ENCODE measurements at places on chromosomes 16 and 17.

- DNase-seq = no peak
Observed at GRCh38 chr17:36195434-36196130, 976 bp downstream of the CCL3L1 start.

DNA sequence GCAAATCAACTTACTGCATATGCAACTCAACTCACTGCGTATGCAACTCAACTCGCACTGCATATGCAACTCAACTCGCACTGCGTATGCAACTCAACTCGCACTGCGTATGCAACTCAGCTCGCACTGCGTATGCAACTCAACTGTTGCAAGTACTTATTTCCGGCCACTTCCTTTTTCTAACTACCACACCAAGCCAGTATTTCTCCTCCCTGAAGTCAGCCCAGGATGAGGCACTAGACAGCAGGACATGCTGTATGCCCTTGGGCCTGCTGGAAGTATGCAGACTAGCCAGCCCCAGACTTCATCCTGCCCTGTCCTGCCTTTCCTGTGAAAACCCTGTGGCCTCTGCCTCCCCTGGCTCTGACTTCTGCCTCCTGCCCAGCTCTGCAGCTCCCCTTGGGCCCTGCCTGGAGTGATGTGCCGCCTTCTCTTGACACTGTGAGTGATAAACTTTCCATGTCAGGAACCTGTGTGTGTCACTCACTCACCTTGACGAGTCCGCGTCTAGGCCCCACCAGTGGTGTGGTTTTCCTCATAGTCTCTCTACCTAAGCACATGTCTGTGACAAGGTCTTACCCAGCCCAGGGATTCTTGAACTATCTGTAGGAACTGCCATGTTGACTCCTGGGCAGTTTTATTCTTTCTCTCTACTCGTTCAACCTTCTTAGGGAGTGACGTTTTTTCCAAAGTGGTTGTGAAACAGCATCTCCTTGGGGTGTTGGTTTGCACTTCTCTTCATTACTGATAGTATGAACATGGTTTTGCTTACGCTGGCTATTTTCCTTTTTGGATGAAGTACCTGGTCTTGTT is 16.4 kb downstream of the ZNF778 start:
- no peak for DNase-seq

DNA sequence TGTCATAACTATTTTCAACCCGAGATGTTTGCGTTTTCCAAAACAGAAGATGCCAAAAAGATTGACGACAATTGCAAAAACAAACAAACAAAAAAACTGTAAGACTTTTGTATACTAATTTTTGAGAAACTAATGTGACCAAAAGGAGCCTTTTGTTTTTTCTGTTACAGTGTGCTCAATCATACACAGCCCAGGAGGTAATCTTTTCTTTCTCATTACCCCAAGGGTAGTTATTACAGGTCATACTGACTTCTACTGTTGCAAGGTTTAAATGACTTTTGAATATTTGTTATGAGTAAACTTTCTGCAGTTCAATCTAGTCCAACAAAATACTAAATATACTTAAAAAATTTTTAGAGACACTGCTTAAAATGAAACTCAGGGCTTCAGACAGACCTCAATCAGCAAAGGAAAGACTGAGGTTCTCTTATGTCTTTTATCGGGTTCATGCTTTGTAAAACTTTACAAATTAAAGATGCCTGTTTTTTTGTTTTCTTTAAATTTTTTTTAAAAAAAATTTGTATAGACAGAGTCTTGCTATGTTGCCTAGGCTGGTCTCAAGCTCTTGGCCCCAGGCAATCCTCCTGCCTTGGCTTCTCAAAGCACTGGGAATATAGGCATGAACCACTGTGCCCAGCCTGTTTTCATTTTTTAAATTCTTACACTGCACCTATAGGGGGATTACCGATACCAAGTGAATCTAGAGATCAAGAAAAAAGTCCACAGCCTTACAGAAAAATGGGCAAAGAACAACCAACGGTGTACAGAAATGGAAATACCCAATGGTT is 47.6 kb downstream of the SPOP start:
- DNase-seq = no peak

- no peak for DNase-seq
Observed at GRCh38 chr17:10089196-10089804, 109.1 kb downstream of the GAS7 start.

GRCh38 chr16:75379911-75380847 is 53.1 kb downstream of the CFDP1 start:
- DNase-seq = peak; percentile 17

- peak; percentile 87 for DNase-seq
Observed at GRCh38 chr17:20992987-20993862, 49.6 kb downstream of the USP22 start.

GRCh38 chr16:13168091-13168572 is 266.7 kb downstream of the SHISA9 start:
- no peak for DNase-seq

DNA sequence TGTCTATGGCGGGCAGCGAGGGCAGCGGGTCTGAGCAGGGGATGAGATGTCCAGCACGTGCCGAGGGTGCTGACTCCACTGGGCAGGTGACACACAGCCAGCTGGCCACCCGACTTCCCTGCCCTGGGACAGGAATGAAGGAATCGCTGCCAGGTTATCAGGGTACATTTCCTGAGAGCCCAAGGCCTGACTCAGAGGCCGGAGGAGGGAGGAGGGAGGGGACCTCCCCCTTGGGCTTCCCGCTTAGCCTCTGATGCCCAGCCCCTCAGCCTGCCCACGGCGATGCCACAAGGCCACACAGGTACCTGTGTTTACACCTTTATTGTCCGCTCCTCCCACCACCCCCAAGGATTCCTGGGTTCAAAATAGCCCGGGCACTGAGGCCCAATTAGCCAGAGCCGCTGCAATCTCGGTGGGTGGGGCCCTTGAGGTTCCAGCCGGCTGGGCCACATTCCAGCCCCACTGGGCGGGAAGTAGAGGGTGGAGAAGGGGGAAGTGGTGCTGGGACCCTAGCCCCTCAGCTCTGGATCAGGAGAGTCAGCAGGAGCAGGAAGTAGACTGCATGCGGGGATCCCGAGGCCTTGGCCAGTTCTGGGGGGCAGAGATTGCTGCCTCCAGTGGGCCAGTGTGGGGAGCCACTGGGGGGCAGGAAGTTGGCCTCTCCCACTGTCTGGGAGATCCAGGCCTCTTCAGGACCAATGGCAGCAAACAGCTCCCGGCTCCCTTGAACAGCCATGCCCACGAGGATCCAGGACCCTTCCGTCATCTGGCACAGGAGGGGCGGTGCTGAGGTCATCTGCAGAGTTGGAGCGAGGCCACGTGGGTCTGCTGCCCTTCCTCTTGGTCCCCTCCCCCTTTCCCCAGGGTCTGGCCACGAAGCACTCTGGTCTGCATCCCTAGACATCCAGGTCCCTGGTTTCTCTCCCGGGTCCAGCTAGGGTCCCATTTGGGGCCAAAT is 3.4 kb upstream of the PRSS8 start:
- peak; percentile 76 for DNase-seq

- DNase-seq = peak; percentile 66
Observed at GRCh38 chr17:7004398-7005253, 7.8 kb upstream of the RNASEK start.

GRCh38 chr16:55501549-55502322 is 7.1 kb upstream of the LPCAT2 start:
- DNase-seq = no peak

GRCh38 chr17:81966343-81967243 is 5.6 kb upstream of the NOTUM start:
- no peak for DNase-seq

DNA sequence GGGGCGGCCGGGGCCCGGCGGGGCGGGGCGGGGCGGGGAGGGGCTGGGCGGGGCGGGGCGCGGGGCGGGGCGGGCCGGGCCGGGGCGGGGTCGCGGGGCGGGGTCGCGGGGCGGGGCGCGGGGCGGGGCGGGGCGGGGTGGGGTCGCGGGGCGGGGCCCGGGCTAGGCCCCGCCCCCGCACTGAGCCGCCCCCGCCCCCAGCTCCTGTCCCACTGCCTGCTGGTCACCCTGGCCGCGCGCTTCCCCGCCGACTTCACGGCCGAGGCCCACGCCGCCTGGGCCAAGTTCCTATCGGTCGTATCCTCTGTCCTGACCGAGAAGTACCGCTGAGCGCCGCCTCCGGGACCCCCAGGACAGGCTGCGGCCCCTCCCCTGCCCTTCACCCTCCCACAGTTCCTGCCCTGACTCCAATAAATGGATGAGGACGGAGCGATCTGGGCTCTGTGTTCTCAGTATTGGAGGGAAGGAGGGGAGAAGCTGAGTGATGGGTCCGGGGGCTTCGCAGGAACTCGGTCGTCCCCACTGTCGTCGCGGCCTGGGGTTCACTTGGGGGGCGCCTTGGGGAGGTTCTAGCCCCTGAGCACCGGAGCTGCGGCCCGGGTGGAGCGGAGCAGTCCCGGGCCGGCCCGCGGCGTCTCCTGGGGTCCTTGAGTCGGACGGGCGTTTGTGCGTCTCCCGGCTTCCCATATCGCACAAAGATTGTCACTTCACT is 795 bp upstream of the HBM start:
- DNase-seq = no peak

DNA sequence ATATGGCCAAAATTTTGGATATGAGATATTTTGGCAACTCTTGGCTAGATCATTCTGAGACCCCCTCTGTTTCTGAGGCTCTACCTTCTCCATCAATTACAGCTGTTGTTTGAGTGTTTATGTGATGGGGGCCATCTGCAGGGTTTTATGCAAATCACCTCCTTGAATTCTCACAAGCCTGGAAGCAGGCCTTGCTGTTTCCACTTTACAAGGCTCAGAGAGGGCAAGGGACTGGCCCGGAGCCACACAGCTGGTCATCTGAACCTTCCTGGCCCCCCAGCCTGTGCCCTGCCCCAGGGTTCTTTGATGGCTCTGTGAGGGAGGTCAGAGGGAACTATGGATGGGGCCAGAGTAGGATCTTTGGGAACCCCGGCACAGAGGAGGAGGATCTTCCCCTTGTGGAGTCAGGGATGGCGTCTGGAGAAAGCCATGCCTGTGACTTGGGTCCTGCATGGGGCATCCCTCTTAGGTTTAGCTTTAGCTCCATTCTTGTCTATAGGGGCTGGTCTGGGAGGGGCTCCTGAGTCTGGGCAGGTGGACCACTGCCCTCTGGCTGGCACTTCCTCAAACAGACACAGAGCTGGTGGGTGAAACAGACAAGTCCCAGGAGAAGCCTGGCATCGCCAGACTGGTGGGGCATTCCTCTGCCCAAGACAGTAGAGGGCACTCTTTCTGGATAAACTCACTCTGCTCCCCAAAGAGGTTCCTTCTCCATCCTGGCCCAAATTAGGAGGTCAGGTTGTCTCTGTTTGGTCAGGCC is 26.2 kb downstream of the IL21R start:
- DNase-seq = no peak

DNA sequence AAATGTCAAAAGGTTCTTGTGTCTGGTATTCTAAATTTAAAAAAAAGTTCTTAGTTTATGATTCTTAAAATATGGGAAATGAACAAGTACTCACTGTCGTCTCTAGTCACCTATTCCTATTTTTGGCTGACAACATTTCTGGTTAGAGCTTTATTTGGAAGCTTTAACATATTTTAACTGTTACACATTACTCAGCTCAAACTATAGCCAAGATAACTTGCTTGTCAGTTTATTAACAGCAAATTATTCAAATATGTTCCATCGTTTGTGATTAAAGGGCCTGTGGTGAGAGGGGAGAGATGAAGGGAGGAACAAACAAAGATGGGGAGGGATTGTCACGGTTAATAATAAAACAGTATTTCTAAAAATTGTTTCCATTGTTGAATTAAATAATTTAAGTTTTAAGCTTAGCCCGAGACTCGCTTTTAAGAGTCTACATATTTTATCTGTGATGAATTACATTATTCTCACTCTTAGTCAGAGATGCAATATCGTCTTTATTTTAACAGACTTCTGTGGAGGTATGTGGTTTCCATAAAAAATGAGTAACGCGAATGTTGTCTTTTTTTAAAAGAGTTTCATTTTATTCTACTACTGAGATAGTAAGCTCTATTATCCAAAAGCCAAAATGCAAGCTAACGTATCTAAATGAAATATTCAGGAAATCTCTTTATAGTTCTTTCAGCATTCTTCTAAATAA is 321.9 kb upstream of the PMFBP1 start:
- no peak for DNase-seq

DNA sequence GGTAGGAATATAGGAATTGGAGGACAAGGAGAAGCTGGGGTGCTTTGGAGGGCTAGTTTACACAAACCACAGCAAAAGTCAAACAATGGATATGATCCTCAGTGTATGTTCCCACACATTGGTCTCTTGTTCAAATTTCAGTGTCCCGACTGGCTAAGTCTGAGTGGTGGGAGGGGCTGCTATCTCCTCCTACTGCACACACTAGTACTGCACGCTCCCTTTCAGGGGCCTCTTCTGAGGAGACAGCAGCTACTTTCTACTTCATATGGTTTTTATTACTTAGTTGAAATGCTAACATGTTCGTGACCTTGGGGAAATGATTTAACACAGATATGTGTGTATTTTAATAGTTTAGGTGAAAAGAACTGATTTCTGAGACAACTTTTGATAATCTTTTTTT is 18.8 kb upstream of the KRT10 start:
- DNase-seq = no peak

DNA sequence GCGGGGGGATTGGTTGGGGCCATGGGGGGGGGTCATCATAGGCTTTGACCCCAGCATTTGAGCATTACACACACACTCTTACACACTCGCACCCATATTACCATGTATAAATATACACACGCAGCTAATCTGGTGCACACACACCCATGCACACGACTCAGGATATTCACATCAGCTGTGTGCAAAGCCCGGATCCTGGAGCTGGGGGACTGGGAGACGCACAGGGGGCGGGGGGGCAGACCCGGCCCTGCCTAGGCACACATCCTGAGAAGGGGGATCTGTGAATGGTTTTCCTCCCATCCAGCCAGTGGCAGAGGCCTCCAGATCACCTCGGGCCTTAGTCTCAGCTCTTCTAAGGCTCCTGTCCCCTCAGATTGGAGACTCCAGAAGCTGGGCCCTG is 5.6 kb downstream of the ASGR2 start:
- DNase-seq = no peak

GRCh38 chr17:75456039-75456416 is 407 bp upstream of the TMEM94 start:
- no peak for DNase-seq

DNA sequence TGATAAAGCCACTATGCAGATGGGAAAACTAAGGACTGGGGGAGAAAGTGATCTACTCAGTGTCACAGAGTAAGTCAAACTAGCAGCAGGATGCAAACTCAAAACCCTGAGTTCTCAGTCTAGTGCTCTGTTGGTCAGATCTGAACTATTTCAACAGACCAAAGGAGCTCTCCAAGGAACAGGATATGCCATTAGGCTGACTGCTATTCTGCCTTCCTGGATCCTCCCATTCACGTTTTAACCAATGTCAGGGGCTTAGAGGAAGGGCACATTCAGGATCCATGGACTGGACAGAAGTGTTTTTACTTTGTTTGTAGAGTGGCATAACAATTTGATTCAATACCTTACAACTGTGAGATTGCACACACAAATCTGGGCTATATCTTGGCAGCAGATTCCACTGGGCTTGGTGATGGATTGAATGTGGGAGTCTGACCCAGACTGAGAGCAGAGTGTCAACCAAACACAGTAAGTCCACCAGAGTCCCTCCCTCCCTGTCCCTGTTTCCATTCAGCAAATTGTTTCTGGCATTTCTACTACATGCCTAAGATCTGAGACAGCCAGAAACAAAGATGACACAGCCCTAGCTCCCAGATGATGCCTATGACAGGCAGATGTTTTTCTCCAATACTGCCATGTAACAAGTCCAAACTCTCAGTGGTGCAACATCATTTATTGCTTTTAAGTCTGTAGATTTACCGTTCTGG is 337.8 kb upstream of the CDH5 start:
- no peak for DNase-seq

GRCh38 chr17:80124351-80124981 is 22.5 kb downstream of the EIF4A3 start:
- peak; percentile 23 for DNase-seq

- DNase-seq = peak; percentile 89
Observed at GRCh38 chr16:48499923-48500381, 110.0 kb downstream of the N4BP1 start.

Measured in endothelial cell of umbilical vein (primary cell).